CD4-positive, alpha-beta T cell treated with Interleukin-21 for 1 hour (primary cell): ENCODE measurements at places on chromosomes 6 and 20.

DNA sequence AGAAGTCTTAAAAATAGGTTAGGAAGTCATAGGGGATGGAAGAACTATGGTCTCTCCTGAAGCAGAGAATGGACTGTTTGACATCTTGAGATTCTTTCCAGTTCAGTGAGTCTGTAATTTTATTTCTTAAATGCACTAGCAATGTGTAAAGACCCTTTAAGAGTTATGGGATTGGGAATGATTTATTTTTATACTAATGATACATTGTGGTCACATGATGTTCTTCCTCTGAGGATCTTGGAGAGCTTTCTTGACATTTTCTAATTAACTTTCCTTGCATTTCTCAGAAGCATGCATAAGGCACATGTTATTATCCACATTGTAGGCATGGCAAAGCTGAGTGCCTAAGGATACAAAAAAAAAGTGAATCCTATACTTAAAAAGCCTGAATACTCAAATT, 507.6 kb upstream of the NRSN1 start:
- no peak for DNase-seq

GRCh38 chr6:85482206-85482904, 32.5 kb downstream of the NT5E start:
- no peak for DNase-seq

- no peak for DNase-seq
Observed at GRCh38 chr6:148996815-148997214, 250.0 kb downstream of the UST start.

- no peak for DNase-seq
Observed at GRCh38 chr6:15796130-15796771, 133.4 kb upstream of the DTNBP1 start.
